ENCODE measurements at places on chromosomes 16 and 17.

GRCh38 chr17:38425744-38426143 is 2.5 kb upstream of the ARHGAP23 start:
- DNase-seq = no peak

DNA sequence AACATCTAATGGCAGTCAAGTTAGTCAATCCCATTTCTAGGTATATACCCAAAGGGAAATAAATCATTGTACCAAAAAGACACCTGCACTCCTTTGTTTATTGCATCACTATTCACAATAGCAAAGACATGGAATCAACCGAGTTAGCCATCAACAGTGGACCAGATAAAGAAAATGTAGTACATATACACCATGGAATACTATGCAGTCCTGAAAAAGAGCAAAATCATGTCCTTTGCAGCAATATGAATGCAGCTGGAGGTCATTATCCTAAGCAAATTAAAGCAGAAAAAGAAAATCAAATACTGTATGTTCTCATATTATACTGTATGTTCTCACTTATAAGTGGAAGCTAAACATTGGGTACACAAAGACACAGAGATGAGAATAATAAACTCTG is 204.0 kb downstream of the KCNJ2 start:
- DNase-seq = no peak

- DNase-seq = no peak
These were observed 15.0 kb downstream of the TMEM92 start for GRCh38 chr17:50289278-50289677.

DNA sequence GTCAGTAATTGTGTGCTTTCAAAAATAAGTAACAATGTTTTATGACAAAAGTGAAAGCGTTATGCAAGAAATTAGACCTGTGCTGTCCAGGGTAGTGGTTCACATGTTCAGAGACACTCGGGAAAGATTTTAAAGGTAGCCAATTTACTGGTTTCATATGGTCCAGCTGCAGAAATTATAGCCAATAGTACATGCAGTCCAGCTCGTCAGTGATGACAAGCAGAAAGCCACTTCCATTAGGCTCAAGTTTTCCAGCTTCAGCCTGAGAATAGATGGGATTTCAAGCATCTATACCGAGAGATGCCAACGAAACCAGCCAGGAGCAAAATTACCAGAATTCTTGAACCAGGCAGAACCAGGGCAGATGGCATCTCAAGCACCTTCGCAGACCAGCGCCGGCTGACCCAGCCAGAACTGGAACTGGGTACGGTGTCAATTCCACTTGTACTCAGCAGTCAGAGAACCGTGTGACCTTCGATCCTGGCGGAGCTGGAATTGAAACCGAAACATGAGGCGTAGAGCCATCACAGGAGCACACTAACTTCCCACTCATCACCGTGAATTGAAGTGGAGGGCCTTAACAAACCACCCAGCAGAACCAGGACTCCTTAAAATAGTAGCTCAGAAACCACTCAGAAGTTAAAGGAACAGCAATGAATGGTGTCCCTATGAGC is 207.9 kb upstream of the HSBP1 start:
- DNase-seq = no peak

GRCh38 chr17:57808882-57809281 is 41.0 kb downstream of the MRPS23 start:
- DNase-seq = no peak

DNA sequence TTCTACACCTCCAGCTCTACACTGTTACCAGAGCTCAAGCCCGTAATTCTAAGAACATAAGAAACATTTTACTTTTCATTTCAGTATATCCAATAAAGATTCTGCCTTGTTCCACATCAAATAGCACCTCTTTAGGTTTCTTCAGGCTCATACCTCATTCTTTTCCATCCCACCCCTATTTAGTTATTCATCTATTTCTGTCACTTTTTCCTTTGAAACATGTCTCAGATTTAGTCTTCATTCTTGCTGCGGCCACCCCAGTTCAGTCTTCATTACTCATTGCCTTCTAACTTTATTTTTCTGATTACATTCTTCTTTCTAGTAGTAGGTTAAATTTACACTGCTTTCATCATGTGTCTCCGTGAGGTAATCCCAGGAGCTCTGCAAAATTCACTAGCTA is 33.5 kb downstream of the PPM1E start:
- DNase-seq = no peak

- no peak for DNase-seq
These were observed 14.8 kb downstream of the ACSF3 start for GRCh38 chr16:89108416-89108815.

DNA sequence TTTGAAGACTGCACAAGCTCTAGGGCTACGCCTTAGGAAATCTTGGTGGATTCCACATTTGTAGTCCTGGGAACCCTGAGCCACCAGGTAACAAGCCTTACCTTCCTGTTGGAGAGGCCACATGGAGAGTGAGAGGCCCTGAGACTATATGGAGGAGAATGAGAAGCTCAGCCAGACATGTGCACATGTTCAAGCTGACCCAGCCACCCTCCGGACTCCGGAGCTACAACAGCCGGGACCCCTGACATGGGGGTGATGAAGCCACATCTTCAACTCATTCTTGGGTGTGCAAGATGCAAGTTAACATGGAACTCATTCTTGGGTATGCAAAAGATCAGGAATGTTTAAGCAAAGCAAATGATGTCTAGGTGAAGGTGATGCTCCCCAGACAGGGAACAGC is 62.7 kb downstream of the GNA13 start:
- DNase-seq = no peak

DNA sequence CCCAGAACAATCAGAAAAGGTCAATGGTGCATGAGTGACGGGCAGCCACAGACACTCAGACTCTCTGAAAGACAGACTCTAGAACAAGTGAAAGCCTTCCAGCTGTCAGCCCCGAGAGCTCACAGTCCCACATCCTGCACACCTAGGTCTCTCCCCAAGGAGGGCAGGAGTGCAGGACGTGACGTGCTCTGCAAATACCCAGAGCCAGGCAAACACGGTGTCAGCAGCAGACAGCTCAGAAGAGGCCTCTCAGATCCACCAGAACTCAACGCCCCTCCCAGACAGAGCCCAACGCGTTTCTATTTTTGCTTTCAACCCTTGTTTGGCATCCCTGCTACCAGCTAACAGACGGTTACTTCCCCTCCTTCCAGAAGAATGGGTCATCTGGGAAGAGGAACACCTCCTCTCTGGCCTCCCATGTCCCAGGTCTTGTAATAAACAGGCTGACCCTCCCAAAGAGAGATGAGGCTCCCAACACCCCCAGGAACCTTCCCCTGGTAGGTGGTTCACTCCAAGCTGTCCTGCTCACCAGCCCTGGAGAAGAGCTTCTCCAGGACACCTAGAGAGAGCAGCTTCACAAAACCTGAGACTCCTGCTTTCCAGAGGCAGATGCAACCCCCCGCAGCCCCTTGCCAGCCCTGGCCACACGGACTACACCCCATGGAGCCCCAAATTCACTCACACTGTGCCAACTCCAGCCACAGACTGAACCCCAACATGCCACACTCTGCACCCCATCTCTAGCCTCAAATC is 7.6 kb downstream of the PITPNM3 start:
- no peak for DNase-seq

DNA sequence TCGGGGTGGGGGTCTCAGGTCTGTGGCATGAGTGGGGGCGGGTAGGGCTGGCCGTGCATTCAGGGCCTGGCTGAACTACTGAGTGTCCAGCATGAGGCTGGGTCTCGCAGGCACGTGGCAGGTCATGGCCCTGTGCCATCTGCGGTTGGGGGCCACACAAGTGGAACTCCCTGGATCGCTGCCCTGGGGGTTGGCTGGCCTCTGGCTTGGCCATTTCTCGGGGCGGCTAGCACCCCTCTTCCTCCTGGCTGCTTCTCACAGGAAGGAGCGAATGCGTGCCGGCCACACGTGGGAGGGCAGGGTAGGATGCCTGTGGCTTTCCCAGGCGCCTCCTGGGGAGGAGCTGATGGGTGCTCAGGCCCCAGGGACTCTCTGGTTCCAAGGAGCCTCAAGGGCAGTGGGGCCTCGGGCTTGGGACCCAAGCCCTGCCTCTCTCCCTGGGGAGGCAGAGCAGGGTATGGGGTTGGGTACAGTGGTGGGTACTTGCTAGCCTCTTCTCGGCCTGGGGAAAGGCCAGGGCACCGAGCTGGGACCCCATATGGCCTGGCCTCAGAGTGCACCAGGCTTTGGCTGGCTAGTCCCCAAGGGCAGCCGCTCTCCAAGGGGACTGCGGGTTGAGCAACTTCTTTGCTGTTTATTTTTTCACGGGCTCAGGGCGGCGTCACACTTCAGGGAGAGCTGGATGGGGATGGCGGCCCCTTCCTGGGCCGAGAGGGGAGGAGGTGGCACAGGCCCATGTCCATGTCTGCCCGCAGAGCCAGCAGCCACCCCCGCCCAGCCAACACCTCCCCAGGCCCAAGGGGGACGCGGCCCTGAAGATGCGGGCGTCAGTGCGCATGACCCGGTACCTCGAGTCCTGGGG is 37.5 kb downstream of the ADCY7 start:
- peak; percentile 62 for DNase-seq

DNA sequence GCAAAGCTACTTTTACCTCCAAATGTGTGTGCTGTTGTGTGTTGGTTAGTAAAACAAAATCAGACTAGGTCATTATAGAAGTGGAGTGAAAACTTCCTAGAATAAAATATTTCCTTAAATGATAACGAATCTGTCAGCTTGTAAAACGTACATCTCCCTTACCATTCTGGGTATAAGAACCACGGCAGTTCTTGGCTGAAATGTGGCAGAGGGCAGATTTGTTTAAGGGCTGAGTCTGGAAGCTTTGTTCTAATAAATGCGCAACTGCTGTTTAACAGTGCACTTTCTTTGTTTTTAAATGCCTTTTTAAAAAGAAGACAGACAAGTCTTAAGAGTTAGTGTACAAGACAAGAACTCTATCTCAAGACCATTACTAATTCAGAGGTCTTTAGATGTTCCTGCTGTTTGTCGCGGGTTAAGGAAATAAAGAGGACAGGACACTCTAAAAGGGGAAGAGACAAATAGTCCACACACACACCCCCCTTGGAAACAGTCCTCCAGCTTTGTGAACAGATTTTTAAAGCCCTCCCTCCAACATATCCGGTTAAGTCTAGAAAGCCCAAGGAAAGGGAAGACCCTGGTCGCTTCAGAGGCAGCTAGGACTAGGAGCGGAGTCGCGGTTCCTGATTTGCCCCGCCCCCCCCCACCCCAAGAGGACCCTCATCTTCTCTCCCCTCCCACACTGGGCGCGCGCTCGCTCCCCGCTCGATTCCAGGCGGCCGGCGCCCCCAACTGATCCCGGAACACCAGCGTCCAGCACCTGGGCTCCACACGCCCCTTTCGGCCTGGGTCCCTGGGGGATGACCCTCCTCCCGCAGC is 658 bp downstream of the SYNRG start:
- DNase-seq = no peak

- peak; percentile 21 for DNase-seq
These were observed 18.4 kb downstream of the CMTM3 start for GRCh38 chr16:66622863-66623262.

- DNase-seq = no peak
These were observed 11.7 kb downstream of the TMEM238L start for GRCh38 chr17:10792151-10792550.

- no peak for DNase-seq
These were observed 67.0 kb downstream of the PLCG2 start for GRCh38 chr16:81846105-81846504.

GRCh38 chr16:30112197-30113030 is 923 bp downstream of the GDPD3 start:
- no peak for DNase-seq

GRCh38 chr17:28406473-28406814 is 432 bp upstream of the SLC46A1 start:
- DNase-seq = no peak

- no peak for DNase-seq
These were observed 9.6 kb upstream of the PLEKHG4 start for GRCh38 chr16:67269766-67270165.

- no peak for DNase-seq
These were observed 34.5 kb downstream of the YWHAE start for GRCh38 chr17:1365445-1366039.

GRCh38 chr16:8867932-8868415 is 832 bp downstream of the CARHSP1 start:
- DNase-seq = no peak

DNA sequence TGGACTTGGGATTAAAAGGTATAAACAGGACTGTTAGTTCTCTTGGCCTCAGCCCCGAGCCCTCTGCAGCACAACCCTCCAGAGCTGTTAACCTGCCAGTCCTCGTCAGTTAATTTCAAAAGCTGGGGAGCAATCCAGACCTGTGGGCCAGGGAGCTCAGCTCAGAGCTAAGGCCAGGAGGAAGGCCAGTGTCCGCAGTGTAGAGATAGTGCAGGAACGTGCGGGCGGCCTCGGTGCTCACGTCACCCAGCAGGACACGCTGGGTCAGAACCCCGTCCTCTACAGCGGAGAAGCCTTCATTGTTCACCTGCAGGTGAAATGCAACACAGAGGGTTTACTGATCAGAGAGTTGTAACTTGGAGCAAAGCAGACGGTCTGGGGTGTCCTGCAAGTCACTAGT is 15.4 kb upstream of the NLRC3 start:
- no peak for DNase-seq

- no peak for DNase-seq
These were observed 79.6 kb upstream of the CLEC18B start for GRCh38 chr16:74500907-74501306.

DNA sequence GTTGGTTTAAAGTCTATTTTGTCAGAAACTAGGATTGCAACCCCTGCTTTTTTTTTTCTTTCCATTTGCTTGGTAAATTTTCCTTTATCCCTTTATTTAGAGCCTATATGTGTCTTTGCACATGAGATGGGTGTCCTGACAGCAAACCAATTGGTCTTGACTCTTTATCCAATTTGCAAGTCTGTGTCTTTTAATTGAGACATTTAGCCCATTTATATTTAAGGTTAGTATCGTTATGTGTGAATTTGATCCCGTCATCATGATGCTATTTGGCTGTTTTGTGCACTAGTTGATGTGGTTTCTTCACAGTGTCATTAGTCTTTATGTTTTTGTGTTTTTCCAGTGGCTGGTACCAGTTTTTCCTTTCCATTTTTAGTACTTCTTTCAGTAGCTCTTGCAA is 127.7 kb upstream of the ZNF267 start:
- DNase-seq = no peak

GRCh38 chr16:73066927-73067670 is 19.2 kb upstream of the ZFHX3 start:
- peak; percentile 81 for DNase-seq

GRCh38 chr17:50612281-50612680 is 22.4 kb upstream of the ABCC3 start:
- DNase-seq = no peak

- no peak for DNase-seq
These were observed 12.9 kb downstream of the SEZ6 start for GRCh38 chr17:28992625-28993600.

GRCh38 chr16:78230832-78231231 is 131.4 kb downstream of the WWOX start:
- DNase-seq = no peak

- DNase-seq = no peak
These were observed 17.1 kb upstream of the HOXB13 start for GRCh38 chr17:48745381-48746275.

DNA sequence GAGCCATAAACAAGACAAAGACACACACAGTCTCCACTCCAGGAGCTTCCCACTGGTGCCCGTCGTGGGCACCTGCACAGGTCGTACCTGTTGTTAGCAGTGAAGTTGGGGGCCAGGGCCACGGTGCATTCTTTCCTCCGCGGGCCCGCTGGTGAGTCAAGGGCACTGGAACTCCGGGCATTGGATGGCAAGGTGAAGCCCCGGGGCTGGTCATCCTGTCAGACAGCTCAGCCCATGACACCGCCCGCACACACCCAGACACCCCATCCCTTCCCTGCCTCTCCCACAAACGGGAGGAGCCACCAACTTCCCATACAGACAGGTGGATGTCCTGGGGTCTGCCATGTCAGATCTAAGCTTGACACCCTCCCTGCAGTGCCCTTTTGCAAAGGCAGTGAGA is 16.1 kb downstream of the CEP131 start:
- DNase-seq = no peak

- DNase-seq = peak; percentile 56
These were observed 26.8 kb downstream of the MEAK7 start for GRCh38 chr16:84477661-84478060.
